ENCODE measurements at places on chromosomes 12 and 14.

GRCh38 chr14:60642270-60643140 lies 6.8 kb downstream of the SIX1 start:
- no peak for DNase-seq

DNA sequence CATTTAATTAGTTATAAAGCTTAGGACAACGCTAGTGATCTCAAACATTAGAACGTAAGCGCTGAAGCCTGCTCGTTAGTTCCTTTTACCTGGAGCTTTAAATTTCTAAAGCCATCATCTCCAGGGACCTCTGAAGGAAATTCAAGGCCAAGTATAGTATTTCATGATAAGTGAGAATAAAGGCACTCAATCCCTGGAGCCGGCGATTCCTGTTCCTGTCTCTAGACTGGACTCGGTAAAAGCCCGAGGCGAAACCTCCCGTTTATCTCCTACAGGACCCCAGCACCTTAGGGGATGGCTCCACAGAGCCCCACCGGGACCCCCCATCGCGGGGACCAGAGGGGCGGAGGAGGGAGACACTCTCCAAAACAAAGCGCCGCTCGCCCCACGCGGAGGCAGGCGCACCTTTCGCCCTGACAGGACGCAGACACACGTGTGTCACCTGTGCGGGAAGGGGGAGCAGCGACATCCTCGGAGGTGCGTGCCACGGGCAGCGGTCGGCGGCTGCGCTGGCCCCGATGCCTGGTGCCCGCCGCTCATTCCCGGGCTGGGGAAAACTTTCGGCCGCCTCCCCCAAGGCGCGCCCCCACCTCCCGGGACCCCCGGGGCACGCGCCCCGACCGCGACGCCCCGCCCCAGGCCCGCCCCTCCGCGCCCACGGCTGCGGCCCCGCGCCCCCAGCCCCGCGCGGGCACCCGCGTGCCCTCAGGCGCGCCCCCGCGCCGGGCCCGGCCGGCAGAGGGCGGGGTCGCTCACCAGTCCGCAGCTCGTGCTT lies 678 bp downstream of the RPS6KA5 start:
- no peak for DNase-seq

DNA sequence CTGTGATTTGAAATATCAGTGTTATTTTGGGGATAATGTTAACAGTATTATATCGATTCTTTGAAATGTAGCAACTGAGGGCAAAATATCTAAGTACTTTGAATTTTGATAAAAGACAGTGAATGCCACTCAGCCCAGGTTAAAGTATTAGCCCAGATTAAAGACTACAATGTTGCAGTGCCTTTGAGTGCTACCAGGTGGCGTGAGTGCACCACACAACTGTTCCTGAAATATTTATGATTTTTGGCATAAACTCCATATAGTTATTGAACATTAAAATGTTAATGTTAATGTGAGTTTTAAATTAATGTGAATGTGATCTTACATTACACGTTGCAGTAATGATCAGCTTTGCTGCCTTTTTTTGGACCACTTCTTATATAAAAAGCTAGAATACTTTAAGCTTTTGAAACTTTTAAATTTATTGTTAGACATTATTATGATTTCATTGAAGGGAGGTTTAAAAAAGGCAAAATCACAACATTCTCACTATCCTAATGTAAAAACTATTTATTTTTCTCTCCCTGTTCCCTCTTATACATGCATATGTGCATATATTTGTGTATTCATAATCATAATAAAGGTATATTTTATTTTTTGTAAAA lies 22.5 kb downstream of the MRPS35 start:
- no peak for DNase-seq

GRCh38 chr12:84641940-84642545 lies 270.6 kb downstream of the SLC6A15 start:
- DNase-seq = no peak

- no peak for DNase-seq
Measured at GRCh38 chr12:84857525-84858208, 54.9 kb downstream of the SLC6A15 start.

GRCh38 chr12:94267921-94268471 lies 119.6 kb downstream of the PLXNC1 start:
- DNase-seq = no peak

GRCh38 chr12:509500-509899 lies 49.8 kb downstream of the B4GALNT3 start:
- DNase-seq = peak; percentile 48

- no peak for DNase-seq
Measured at GRCh38 chr12:78239544-78239943, 408.9 kb downstream of the NAV3 start.

DNA sequence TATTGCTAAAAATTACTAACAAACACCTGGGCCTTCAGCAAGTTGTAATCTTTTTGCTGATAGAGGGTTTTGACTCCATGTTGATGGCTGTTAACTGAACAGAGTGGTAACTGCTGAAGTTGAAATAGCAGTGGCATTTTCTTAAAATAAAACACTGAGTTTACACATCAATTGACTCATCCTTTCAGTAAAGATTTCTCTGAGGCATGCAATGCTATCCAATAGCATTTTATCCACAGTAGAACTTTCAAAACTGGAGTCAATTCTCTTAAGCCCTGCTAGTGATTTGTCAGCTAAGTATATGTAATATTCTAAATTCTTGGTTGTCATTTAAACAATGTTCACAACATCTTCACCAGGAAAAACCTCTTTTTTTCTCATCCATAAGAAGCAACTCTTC lies 59.5 kb downstream of the CMAS start:
- DNase-seq = no peak

DNA sequence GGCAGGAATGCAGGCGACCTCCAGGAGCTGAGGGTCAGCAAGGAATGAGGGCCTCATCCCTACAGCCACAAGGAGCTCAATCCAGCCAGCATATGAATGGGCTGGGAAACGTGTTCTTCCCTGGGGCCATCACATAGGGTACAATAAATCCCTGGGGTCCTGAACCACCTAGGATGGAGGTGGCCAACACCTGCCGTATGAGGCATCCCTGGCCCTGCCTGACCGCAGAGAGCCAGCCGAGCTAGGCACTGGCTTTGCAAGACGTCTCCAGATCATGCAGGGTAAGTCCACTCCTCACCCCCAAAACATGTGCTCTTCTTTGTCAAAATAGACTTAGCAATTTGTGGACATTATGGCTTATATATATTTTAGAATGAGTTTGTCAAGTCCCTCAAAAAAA lies 303.7 kb upstream of the DIO3 start:
- no peak for DNase-seq

DNA sequence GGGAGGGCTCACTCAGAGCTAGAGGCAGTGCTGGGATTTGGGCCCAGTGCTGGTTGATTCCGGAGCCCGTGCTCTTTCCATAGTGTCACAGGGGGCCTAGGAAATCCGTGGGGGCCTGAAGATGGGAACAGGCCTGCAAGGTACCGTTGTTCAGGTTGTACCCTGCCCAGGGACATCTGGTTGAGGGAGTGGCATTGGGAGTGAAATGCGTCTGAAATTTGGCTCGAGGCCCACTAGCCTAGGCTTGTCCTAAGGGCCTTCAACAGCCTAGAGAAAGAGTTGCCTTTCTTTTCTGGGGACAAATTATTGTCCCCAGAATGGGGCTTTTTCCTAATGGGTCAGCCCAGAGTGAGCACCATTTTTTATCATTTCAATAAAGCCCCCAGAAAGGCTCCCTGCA lies 26.4 kb upstream of the FAM222A start:
- DNase-seq = no peak

DNA sequence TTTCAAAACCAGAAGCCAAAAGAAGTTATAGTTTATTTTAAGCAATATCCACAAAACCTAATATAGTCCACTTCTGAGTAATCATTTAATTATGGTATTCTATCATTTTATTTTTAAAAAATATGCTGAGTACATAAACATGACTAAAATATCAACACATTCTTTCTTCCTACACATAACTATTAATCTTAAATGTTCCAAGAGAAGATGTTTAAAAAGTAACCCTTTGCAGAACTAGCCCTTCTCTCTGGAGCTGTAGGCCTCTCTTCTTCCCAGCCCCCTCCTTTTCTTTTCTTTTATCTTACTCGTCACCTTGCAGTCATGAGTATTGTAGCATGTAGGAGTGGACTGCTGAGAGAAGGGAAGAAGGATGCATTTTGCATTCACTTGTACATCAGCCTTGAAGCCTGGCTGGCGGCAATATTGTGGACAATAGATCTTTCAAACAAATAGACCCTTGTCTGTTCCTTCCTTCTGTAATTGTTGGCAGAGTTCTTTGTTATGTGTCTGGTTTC lies 941.9 kb downstream of the NRXN3 start:
- DNase-seq = peak; percentile 5

DNA sequence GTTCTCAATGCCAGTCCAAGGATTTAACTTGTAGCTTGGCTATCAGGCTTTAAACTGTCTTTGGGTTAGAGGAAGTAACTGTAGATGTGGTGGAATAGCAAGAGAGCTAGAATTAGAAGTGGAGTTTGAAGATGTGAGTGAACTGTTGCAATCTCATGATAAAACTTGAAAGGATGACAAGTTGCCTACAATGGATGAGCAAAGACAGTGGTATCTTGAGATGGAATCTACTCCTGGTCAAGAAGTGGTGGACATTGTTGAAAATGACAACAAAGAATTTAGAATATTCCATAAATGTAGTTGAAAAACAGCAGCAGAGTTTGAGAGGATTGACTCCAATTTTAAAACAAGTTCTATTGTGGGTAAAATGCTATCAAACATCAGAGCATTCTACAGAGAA lies 199.0 kb downstream of the DUSP6 start:
- DNase-seq = no peak

Measured in COLO829 (cell line).